ENCODE measurements at places on chromosomes 16 and 17. TPM values are rescaled to one million over a fixed set of nuclear protein-coding genes. Genes with fewer than 3 reads are reported as not detected.

SLC6A4 gene
- total RNA-seq = 0.36 TPM

TAOK1 gene
- total RNA-seq = 46.3 TPM

ADCY9 gene
- total RNA-seq = 12.5 TPM

WDR90 gene
- total RNA-seq = 37.1 TPM

TMEM88 gene
- total RNA-seq = 10.0 TPM

UTS2R gene
- total RNA-seq = not detected

PIK3R5 gene
- 11.6 TPM for total RNA-seq

TMEM114 gene
- not detected for total RNA-seq

CCL18 gene
- total RNA-seq = 2.9 TPM

COL1A1 gene
- total RNA-seq = 49.2 TPM

DNAI2 gene
- not detected for total RNA-seq

PPY gene
- not detected for total RNA-seq
